ENCODE measurements at places on chromosomes 7 and 10. TPM values are rescaled to one million over a fixed set of nuclear protein-coding genes. Genes with fewer than 3 reads are reported as not detected.

DNA sequence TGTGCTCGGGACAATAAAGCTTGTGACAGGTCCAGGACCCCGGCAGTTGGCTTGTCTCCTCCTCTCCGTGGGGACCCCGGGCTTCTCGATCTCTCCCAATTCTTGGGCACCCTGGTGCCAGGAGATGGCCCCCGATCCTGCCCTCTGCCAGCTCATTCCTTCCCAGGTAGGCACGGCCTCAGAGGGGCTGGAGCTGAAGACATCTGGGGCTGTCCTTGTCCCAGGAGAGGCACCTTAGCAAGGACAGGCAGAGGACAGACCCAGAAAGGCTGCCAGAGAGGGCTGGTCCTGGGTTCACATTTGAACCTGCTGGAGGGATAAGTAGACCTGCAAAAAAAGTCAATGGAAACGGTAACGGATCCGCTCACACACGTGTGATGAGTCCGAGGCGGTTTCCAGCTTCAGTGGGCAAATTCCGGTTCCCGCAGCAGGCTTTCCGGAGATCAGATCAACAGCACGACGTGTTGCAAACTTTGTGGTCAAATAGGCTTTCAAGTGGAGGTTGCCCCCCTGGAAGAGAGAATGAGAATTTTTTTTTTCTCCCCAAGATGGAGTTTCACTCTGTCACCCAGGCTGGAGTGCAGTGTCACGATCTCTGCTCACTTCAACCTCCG lies 47.7 kb upstream of the GTF2IRD1 start:
- no peak for DNase-seq

DNA sequence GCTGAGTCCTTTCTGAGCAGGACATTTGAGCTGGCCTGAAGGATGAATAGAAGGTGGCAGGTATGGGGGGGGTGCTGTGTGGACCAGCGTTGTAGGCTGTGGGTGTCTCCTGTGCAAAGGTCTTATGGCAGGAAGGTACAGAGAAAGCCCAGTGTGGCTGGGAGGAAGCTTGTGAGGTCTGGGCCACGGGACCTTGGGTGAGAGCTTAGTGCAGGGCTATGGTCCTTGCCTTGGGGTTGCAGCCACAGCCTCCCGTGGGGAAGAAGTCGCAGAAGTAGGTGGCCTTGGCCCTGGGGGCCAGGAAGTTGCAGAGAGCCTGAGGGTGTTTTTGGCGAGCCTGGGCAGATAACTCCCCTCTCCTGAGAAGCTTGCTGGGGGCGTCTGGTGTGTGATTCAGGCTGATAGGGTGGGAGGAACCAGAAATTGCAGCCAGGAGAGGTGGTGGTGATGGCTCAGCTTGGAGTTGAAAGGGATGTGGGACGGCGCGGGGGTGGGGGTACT lies 172.0 kb upstream of the TNRC18 start:
- DNase-seq, result no peak

The ZMIZ1 gene
- 97.6 TPM for total RNA-seq

- DNase-seq, result no peak
Measured at GRCh38 chr7:133295484-133295883, 42.6 kb downstream of the EXOC4 start.

The TMEM236 gene
- total RNA-seq, result 1.9 TPM

DNA sequence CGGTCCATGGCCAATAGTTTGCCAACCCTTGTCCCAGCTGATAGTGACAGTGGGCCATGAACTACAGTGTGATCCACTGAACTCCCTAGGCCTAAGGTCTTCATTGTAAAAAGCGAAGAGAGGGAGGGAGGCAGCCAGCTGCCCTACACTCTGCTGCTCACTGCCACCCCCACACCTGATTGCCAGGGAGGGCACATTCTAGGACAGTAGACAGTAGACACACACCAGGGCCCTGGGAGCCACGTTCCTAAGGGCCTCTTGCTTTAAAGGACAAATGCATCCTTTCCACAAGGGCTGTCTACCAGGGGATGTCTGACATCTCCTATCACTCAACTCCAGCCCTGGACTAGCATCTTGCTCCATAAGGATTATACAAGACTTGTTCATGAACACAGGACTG lies 122.2 kb downstream of the DLG5 start:
- no peak for DNase-seq

DNA sequence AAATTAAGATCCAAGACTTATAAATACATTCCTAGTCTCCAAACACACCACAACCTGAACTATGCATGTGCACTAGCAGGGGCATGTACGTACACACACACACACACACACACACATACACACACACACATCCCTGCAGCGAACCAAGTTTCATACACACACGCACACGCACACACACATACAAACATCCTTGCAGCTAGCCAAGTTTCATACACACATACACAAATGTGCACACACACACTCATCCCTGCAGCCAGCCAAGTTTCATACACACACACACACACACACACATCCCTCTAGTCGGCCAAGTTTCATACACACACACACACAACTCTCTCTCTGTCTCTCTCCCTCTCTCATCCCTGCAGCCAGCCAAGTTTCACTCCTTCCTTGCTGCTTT lies 82.7 kb upstream of the WIPF3 start:
- no peak for DNase-seq

GRCh38 chr7:135672560-135673359 lies 10.4 kb downstream of the STMP1 start:
- peak; percentile 80 for DNase-seq
